ENCODE measurements at places on chromosomes 12 and 14.

DNA sequence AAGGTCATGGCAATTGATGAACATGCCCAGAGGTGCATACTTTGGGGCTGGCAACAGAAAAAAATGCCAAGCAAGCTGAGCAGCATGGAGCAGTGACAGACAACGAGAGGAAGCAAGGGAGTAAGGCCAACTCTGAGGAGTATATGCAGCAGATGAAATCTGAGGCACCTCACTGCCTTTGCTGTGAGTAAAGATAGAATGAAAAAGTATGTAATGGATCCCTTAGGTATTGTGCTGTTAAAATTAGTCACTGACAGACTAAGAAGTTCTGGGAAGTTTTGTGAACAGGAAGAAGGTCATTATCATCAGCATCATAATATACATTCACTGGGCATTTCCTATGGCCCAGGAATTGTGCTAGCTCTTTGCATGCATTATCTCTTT, 269.9 kb downstream of the DUSP6 start:
- no peak for DNase-seq

DNA sequence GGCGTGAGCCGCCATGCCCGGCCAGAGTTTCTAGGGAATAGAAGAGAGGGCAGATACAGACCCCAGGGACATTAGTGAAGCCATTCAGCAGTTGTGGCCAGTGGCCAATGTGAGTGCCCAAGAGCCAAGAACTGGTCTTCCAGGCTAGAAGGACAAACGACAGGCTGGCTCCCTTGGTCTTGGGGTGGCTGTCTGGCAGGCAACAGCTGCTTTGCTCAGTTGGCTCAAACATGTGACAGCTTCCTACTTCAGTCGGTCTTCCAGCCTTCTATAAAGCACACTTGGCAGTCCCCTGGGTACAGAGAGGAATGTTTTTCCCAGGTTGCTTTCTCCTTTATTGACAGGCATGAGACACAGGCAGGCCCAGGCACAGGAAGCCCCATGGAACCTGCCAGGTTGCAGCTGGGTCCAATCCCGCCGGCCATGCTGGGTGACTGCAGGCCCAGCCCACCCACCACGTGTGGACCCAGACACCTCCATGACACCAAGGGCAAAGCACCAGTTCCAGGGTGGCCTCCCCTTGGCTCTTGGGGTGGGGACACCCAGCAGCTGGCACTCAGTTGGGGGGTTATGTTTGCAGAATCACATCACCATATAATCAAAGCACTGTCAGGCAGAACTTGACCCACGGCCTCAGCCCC, 15.4 kb downstream of the CHGA start:
- DNase-seq = no peak

GRCh38 chr12:3931206-3931605, 58.0 kb upstream of the PARP11 start:
- no peak for DNase-seq

GRCh38 chr12:99059824-99060511, 414.9 kb downstream of the APAF1 start:
- DNase-seq = no peak
